ENCODE measurements at places on chromosomes 13 and 19.

DNA sequence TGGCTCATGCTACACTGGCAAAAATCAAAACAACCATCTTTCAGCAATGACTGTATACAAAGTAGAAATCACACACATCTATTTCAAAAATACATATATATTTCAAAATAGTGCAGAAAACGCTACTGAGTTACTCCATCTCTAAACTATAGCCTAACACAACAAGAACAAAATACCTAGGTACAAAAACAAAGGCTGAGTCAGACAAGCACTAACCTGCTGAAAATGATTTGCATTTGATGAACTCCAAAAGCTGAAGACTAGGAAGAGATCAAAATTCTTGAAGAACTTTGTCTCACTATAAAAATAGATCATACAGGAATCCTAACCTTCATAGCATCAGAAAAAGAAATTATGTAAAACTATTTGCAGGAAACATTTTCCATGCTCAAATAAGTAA lies 381.6 kb downstream of the EFNB2 start:
- DNase-seq = no peak

DNA sequence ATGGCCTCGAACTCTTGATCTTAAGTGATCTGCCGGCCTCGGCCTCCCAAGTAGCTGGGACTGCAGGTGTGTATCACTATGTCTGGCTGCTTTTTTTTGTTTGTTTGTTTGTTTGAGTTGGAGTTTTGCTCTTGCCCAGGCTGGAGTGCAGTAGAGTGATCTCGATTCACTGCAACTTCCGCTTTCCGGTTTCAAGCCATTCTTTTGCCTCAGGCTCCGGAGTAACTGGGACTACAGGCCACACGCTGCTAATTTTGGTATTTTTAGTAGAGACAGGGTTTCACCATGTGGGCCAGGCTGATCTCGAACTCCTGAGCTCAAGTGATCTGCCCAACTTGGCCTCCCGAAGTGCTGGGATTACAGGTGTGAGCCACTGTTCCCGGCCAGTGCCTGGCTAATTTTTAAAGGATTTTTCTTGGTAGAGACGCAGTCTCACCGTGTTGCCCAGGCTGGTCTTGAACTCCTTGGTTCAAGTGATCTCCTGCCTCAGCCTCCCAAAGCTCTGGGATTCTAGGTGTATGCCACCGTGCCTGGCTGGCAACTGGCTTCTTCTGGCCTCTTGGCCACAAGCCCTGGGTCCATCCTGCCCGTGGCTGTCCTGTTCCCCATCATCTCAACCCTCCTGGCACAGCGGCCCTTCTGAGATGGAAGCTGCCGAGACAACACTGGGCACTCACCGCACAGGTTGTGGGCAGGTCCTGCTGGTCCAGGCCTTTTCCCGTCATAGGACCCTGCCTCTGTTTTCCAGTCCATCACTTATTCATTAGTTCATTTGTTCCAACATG lies 11.5 kb downstream of the TECR start:
- no peak for DNase-seq

GRCh38 chr13:48542581-48543341 lies 9.9 kb upstream of the RCBTB2 start:
- DNase-seq = peak; percentile 49

- no peak for DNase-seq
Observed at GRCh38 chr13:47764817-47765216, 236.3 kb downstream of the SUCLA2 start.

DNA sequence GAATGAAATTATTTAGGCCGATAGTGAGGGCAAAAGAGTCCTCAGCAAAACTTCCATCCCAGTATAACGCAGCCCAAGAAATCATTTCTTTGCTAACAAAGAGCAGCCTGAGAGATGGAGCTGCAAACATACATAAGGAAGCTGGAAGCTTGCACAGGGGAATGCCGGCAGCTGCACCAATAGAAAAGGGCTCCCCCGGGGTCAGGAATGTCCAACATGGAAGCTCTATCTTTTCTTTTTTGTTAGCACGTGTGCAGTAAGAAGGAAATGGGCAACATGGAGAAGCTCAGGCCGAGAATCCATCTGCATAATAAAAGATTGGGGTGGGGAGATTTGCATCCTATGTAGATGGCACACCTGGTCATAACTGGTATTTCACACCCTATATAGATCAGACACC lies 1363.5 kb upstream of the PCDH20 start:
- DNase-seq = no peak

GRCh38 chr13:45228002-45228401 lies 27.2 kb upstream of the KCTD4 start:
- no peak for DNase-seq

DNA sequence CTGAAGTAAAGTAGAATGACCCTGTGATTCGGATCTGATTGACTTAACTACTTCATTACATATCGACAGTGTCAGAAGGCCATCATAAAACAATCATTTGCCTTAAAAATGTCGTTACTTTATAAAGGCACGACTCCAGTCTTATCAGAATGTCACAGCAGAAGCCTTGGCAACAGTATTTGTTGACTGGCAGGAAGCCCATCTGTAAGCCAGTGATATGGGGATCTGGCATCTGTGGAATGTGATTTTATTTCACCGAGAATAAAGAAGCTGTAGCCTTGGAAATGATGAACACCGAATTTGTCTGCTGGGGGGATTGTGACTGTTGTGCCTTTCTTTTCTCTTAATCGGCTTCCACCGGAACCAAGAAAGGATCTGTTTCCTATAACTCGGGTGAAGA lies 362.5 kb downstream of the TDRD3 start:
- DNase-seq = no peak

- no peak for DNase-seq
Observed at GRCh38 chr19:6286676-6287075, 6.9 kb upstream of the MLLT1 start.

DNA sequence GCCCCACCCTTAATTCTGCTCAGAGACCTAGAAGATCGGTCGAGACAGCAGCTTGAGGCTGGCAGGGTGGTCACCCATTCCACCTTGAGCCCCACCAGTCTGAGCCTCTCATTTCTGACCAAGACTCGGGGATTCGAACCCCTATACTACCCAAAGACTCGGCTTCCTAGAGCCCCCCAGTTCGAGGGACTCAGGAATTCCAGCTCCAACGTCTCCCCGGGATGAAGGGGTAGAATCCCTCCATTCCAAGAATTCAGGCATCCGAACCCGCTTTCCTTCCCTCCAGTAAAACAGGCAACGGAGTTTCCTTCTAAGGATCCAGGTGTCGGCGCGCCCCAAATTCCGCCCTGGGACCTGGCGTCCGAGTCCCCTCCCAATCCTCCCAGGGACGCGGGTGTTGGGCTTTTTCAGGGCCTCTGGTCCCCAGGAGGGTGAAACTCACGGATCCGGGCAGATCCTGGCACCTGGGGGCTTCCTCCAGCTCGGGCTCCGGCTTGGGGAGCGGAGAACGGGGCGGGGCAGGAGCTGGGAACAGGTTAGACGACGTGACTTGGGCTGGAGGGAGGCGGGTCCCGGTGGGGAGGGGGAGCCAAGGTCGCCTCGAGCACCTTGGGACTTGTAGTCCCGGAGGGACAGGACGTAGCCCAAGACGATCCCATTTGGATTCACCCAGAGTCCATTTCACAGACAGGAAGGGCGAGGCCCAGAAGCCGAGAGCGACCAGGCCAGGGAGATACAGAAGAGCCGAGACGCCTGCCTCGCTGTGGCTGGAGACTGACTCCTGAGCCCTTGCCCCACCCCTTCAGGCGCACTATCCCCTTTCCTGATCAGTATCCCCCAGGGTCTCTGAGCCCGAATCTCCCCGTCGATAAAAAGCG lies at the start of gene PPP1R13L:
PPP1R13L (minus strand) TSS at position 513 of the 878 bp plus-strand sequence. CDS start 6,751 bp downstream, outside the sequence.
- no peak for DNase-seq

DNA sequence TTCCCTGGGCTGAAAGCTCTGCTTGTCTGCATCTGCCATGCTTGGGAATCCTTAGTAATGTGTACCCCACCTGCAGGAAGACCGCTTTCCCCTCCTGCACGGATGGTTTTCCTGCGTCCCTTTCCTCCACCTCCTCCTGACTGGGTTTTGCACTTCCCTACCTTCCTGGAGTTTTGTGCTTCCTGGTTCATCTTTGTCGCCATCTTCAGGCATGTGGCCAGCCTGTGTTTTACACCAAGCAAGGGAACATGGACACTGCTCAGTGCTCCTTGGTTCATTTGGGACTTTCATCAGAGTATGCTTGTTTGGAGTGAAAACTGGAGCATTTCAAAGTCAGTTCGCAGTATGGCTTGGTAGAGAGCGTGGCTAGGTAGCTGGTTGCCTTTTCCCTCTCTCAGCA lies 30.7 kb downstream of the ERICH6B start:
- DNase-seq = no peak

- DNase-seq = no peak
Observed at GRCh38 chr19:17519967-17520366, 8.5 kb downstream of the PGLS start.

GRCh38 chr19:40217934-40218890 lies at the start of gene TTC9B:
TSS of gene TTC9B (minus strand) at chr19:40218384. CDS start at chr19:40218381, 3 bp downstream.
- peak; percentile 46 for DNase-seq

DNA sequence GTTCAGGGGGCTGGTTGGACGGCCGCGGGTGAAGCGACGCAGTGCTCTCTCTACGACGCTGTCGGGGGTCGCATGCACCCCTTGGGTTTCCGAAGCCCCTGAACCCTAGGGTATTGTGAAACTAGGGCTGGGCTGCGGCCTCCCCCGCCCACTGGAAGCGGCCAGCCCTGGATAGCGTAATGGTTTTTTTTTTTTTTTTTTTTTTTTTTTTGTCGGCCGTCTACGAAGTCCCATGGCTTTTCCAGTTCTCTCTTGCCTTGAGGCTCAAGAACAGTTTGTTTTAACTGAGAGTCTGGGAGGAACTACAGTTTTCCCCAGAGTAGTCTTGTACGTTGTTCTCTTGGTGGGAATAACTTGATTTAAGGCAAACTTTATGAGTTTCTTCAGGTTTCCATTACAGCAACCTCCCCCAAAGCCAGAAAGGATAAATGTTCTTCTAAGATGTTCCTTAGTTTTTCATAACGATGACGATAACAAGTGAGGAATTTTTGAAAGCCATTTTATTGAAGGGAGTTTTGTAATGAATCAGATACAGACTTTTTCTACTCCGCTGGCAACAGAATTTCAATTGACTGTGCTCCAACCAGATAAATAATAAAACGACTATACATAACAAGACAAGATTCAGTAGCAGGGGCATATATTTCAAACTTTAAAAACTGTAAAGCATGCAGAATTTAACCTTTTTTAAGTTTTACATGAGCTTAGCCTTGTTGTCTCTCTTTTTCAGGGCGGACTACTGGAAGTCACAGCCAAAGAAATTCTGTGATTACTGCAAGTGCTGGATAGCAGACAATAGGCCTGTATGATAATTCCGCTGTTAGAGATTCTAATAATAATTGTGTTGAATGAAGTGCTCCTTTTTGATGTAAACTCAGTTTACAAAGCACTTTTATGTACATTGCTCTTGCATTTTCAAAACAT lies 867 bp downstream of the WBP4 start:
- no peak for DNase-seq

GRCh38 chr19:2588081-2588777 lies 112.3 kb downstream of the GADD45B start:
- no peak for DNase-seq

DNA sequence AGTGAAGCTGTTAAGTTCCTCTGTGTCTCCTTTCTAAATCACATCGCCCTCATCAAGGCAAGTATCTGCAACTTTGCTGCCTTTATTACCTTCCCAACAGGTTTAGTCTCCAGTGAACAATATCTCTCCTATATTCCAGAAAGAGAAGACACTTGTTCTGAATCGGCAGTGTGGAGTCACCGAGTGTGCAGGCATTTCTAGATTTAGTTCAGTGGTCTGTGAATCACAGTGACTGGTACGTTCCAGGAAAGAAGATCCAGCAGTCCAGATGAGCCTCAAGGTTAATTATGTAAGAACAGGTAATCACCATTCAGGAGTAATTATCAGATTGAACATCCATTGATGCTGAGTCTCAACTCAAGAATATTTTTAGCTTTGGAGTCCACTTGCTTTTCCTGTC lies 497.0 kb downstream of the FOXO1 start:
- no peak for DNase-seq

- DNase-seq = no peak
Observed at GRCh38 chr19:6065685-6066374, 44.5 kb downstream of the RFX2 start.

GRCh38 chr13:94617389-94618000 lies 15.8 kb downstream of the GPR180 start:
- DNase-seq = no peak

- DNase-seq = no peak
Observed at GRCh38 chr13:72005455-72005854, 138.5 kb upstream of the DACH1 start.

- DNase-seq = no peak
Observed at GRCh38 chr13:98913741-98914140, 64.1 kb downstream of the DOCK9 start.

DNA sequence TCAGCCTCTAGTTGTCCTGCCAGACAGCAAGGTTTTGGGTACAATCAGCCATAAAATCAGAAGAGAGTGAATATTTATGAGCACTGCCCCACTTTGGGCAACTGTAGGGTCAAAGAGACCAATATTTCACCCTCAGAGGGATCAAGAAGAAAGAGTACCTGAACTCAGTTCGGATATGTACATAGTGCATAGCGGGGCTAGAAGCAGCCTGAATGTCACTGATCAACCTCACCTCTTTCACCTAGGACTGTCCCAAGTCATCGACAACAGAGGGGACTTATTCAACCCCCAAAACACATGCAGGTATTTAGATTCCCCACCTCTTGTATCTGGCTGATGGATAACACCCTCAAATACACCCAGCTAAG lies 446.9 kb downstream of the COG6 start:
- no peak for DNase-seq

DNA sequence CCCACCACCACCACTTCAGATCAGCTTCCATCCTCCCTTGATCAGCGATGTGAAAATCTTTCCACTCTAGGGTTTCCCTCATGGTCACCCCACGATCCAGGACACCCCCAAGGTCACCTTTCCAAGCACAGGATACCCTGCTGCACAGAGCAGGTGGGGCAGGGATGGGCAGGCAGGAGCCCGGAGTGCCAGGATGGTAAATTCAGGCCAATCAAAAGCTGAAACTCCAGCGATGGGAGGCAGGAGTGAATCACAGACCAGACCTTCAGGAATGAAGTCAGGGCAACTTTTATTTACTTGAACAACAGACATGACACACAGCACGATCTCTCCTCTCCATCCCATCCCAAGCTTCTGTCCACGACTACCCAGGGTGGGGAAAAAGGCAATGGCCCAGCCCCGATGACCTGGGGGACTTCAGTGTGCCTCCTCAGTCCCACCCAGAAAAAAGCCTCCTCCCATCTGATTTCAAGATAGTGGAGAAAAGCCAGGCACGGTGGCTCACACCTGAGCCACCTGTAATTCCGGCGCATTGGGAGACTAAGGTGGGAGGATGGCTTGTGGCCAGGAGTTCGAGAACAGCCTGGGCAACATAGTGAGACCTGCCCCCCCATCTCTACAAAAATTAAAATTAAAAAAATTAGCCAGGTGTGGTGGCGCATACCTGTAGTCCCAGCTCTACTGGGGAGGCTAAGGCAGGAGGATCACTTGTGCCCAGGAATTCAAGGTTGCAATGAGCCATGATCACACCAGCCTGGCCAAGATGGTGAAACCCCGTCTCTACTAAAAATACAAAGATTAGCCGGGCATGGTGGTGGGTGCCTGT lies 39.2 kb downstream of the ZSWIM4 start:
- no peak for DNase-seq

DNA sequence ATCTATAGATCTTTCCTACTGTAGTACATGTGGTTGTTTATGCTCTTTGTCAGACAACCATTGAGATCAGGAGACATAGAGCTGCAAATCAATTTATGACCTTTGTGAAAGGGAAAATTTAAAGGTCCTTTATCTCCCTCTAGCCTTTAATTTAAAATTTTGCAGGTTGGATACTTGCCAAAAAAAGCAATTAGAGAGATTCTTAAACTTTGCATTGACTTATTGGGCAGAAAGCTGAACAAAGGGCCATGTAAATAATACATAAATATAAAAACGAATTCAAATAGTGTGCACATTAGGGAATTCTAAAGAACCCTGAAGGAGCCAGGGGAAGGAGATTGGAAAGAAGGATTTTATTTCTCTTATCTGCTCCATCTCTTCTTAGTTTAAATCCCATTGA lies 22.0 kb upstream of the RB1 start:
- no peak for DNase-seq
